IMR-90 (cell line): ENCODE measurements at places on chromosomes 13 and 19.

- DNase-seq, result no peak
Observed at GRCh38 chr13:89486065-89486464, 1814.9 kb downstream of the SLITRK5 start.

- DNase-seq, result no peak
Observed at GRCh38 chr19:51480590-51480989, 2.3 kb downstream of the CEACAM18 start.

DNA sequence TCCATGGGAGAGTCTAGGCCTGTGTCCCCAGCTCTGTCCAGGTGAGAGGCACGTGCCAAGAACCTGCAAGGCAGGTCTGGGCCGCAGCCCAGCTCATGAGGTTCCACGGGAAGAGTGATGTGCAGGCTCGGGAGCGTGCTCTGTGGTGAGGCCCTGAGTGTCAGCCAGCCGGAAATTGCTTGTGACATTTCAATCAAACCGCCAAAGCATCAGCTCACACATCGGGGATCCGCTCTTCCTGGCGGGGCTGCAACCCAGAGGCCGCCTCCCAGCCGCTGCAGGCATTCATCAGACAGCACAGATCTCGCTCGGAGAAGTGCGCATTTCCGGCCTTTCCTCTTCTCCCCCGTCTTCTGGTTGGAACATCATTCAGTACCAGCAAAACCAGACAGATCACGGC, 109.3 kb downstream of the KDM4B start:
- no peak for DNase-seq

GRCh38 chr13:22880741-22881720, 299.7 kb upstream of the SGCG start:
- no peak for DNase-seq

DNA sequence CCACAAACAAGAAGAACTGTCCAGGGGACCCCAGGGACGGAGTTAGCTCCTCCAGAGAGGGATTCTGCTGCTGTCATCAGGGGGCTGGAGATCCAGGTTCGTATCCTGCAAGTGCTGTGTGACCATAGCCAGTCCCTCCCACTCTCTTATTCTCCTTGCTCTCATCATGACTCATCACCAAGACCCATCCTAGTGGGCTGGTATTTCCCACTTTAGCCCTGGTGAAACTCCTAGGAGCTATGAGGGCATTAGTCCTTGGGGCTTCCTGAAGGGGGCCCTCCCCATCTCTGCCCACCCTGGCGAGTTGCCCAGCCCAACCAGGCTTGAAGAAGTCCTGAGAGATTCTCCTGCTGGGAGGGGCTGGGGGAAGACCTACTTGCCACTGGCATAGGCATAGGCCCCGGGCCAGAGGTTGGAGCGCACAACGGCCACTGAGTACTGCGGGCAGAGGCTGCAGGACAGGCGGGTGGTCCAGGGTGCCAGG, 7.5 kb upstream of the DMWD start:
- peak; percentile 71 for DNase-seq

DNA sequence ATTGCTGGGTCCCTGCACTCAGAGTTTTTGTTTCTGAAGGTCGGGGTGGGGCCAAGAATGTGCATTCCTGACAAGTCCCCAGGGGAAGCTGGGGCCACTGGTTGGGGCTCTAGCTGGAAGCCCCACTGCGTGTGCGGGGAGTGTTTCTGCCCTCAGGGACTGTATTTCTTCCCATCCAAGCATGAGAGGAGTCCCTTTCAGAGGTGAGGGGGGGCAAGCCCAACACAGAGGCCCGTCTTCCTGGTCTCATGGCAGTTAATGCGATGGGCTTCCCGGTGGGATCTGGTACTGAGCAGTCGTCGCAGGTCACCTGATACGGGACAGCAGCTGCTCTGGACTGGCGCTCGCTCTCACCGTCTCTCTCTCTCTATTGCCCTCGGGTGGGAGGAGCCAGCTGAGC, 50.4 kb downstream of the GPR12 start:
- no peak for DNase-seq
